ENCODE measurements at places on chromosomes 12 and 14. TPM values are rescaled to one million over a fixed set of nuclear protein-coding genes. Genes with fewer than 3 reads are reported as not detected.

The OTX2 gene
- total RNA-seq, result not detected

The BCAT1 gene
- 2.3 TPM for total RNA-seq

The SERPINA10 gene
- total RNA-seq, result not detected

The RNF212B gene
- not detected for total RNA-seq

The DCN gene
- total RNA-seq, result 584 TPM

The PRPH gene
- total RNA-seq, result 1.1 TPM

The TEAD4 gene
- total RNA-seq, result 13.5 TPM

The DHRS1 gene
- 79.7 TPM for total RNA-seq

The MSI1 gene
- total RNA-seq, result 0.81 TPM

The OVCH1 gene
- not detected for total RNA-seq

The LALBA gene
- not detected for total RNA-seq

The SLC16A7 gene
- 34.7 TPM for total RNA-seq

The NOC4L gene
- total RNA-seq, result 14.6 TPM

The TMEM63C gene
- 32.8 TPM for total RNA-seq

The KRT72 gene
- total RNA-seq, result 9.9 TPM

The VDR gene
- 42.7 TPM for total RNA-seq

The CIROP gene
- not detected for total RNA-seq

The CCDC38 gene
- total RNA-seq, result 0.29 TPM

The RASAL1 gene
- total RNA-seq, result 35.8 TPM

The KRT82 gene
- total RNA-seq, result 40.7 TPM

The KRT6C gene
- total RNA-seq, result not detected

The TMEM132D gene
- total RNA-seq, result 0.10 TPM

The RSRC2 gene
- 46.7 TPM for total RNA-seq

The OTOGL gene
- total RNA-seq, result 0.79 TPM

The MFAP5 gene
- 31.6 TPM for total RNA-seq

The EML5 gene
- 1.8 TPM for total RNA-seq

The RBM19 gene
- total RNA-seq, result 27.0 TPM

The SLC17A8 gene
- not detected for total RNA-seq

The P2RX2 gene
- total RNA-seq, result not detected

The RERG gene
- total RNA-seq, result 7.7 TPM

The LYZ gene
- total RNA-seq, result 18.7 TPM

The SLC25A21 gene
- total RNA-seq, result not detected

The RNU6-7 gene
- not detected for total RNA-seq

The PRPF39 gene
- 99.4 TPM for total RNA-seq

The PGF gene
- 7.7 TPM for total RNA-seq

The TAS2R7 gene
- not detected for total RNA-seq

The HAL gene
- total RNA-seq, result 146 TPM

The TBC1D30 gene
- 3.9 TPM for total RNA-seq

The HOXC4 gene
- 1.6 TPM for total RNA-seq

The TPPP2 gene
- total RNA-seq, result not detected

The SOCS2 gene
- 8.7 TPM for total RNA-seq

The SCNN1A gene
- total RNA-seq, result 74.2 TPM

The PLD4 gene
- not detected for total RNA-seq

The RNASE3 gene
- total RNA-seq, result not detected

The MGP gene
- total RNA-seq, result 66.8 TPM

The GSG1 gene
- not detected for total RNA-seq

The CERS5 gene
- total RNA-seq, result 29.4 TPM

The CLEC9A gene
- total RNA-seq, result not detected

The ITGB7 gene
- 5.2 TPM for total RNA-seq

The HOXC10 gene
- total RNA-seq, result 24.7 TPM

The TAS2R42 gene
- total RNA-seq, result not detected

The GRIP1 gene
- 14.3 TPM for total RNA-seq

The LGR5 gene
- 2.3 TPM for total RNA-seq

The ERBB3 gene
- total RNA-seq, result 190 TPM

The OASL gene
- 0.64 TPM for total RNA-seq

The CCNT1 gene
- total RNA-seq, result 31.9 TPM

The NAV3 gene
- 18.5 TPM for total RNA-seq

The STON2 gene
- 39.5 TPM for total RNA-seq

The C3AR1 gene
- total RNA-seq, result 1.0 TPM
